ENCODE measurements at places on chromosomes 11 and 22.

DNA sequence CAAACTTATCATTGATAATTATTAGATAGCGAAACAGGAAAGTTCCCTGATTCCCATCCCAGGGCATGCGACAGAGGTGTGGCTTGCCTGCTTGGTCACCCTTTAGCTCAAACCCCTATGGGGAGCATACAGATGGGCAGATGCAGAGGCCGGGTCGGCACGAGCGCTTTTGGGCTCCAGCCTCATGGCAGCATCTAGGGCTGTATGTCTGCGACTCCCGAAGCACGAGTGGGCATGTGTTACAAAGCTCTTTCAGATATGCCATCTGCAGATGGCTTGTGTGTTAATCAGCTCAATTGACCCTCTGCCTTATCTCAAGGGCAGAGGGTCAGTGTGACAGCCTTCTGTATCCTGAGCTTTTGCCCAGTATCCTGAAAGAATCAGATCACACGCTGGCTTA, 2069.3 kb upstream of the RAG2 start:
- DNase-seq = no peak

DNA sequence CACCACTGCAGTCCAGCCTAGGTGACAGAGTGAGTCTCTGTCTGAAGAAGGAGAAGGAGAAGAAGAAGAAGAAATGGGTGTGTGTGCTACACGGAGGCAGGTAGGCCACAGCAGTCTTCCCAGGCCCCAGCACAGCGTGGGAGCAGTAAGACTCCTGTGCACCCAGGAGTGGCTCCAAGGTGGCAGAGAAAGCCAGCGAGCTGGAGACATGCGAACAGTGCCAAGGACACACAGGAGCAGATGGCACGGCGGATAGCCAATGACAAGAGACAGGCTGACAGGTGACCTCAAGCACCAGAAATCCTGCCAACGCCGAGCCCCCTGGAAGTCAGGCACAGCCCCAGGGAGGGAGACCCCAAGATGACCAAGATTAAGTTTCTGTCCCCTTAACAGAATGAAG, 9.0 kb upstream of the SCGB1A1 start:
- DNase-seq = no peak

DNA sequence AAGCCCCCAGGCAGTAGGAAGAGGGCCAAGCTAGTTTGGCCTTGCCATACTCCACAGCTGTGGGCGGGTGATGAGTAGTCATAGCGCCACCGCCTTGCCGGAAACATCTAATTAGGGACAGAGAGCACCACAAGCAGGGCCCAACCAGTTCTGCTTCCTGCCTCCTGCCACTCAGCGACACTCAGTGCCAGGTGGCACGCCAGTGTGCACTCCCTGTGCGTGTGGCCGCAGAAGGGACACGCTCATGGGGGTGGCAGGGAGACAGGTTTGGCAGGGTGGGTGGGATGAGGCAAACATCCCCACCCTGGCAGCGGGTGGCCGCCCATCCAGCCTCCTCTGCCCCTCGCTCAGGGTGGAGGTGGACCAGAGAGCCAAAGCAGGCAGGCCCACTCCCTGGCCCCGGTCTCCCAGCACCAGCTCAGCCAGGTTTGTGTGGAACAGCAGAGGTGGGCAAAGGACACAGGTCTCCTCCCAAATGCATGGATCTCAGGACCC, 4.9 kb downstream of the OVOL1 start:
- DNase-seq = no peak

DNA sequence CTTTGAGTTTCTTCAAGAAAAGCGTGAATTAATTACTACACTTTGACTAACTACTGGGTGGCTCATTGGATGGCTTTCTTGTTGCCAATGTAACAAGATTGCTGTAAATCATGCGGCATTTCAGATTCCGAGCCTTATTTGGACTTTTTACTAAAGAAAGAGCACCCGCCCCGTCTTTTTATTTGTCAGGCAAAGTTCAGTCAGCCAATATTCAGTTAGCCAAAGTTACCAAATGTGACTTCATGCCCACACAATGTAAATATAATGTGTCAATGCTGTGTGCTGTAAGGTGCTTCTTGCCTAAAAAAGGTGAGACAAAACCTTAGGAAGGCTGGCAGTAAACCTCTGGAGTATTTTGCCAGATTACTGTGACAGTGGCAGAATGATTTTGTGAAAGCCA, 14.8 kb downstream of the FLI1 start:
- no peak for DNase-seq

DNA sequence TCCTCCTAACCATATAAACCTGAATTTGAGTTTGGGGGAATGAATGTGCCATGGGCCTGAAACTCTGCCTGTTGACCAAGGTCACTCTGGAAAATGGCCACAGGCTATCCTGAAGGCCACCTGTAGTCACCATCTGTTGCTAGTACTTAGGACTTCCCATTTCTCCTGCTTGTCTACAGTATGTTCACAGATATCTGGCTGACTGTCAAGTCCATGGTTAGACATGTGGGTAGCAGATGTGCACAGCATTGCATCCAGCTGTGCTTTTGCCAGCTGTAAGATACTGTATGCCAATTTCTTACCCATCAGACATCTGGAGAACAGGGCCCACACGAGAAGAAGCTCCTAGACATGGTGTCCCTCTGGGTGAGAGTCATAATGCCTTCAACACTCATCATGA, 475.4 kb downstream of the INSC start:
- no peak for DNase-seq
